Mammary epithelial cell (primary cell): ENCODE measurements at places on chromosomes 4 and X.

GRCh38 chrX:134931550-134931949 lies 59.2 kb upstream of the SMIM10 start:
- no peak for DNase-seq

GRCh38 chrX:46488712-46489111 lies 56.5 kb downstream of the ZNF674 start:
- no peak for DNase-seq

GRCh38 chrX:112355931-112356330 lies 273.4 kb upstream of the TRPC5 start:
- no peak for DNase-seq

DNA sequence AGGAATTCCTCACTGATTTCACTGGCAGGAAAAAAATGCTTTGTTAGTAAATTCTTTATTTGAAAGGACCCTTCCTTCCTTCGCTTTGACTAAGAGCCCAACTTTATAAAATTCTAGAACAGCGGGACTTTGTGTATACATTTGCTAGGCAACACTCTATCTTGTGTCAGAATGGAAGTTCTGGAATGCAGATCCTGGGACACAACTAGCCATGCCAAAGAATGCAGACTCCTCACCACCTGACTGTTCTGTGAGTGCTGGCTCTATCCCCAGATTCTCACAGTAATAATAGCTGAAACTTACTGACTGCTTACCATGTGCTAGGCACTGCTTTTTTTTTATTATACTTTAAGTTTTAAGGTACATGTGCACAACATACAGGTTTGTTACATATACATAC lies 73.3 kb upstream of the ZDHHC15 start:
- no peak for DNase-seq

DNA sequence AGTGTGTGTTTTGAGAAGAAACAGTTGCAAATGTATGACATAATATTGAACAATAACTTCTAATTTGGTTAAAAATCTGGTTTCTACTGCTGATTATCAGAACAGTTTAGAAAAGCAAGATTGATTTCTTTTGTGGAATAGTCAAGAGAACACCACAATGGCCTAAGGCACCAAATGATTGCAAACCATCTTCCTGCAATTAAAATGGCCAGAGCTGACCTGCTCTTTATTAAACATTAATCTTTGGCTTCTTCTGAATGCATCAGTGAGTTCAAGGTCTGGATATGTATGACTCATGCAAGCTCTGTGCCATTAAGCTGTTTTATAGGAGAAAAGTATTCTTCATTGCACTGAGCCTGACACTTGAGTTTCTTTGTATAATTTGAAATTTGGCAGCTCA lies 107.8 kb upstream of the PDHA2 start:
- DNase-seq: peak; percentile 61

- DNase-seq: no peak
Measured at GRCh38 chrX:78456909-78457308, 129.5 kb upstream of the CYSLTR1 start.

- DNase-seq: no peak
Measured at GRCh38 chrX:20431486-20431885, 164.8 kb upstream of the RPS6KA3 start.

DNA sequence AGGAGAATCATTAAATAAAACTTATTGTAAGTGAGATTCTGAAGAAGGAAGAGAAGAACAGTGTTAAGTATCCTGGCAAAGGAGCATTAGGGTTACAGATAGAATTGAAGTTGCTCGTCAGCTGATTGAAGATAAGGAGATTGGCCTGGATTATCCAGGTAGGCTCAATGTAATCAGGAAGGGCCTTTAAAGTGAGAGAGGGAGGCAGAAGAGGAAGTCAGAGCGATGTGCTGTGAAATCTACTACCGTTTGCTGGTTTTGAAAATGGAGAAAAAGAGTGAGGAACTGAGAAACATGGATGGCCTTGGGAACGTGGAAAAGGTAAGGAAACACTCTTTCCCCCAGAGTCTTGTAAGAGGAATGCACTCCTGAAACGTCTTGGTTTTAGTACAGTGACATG lies 245.7 kb downstream of the ANTXR2 start:
- DNase-seq: no peak

DNA sequence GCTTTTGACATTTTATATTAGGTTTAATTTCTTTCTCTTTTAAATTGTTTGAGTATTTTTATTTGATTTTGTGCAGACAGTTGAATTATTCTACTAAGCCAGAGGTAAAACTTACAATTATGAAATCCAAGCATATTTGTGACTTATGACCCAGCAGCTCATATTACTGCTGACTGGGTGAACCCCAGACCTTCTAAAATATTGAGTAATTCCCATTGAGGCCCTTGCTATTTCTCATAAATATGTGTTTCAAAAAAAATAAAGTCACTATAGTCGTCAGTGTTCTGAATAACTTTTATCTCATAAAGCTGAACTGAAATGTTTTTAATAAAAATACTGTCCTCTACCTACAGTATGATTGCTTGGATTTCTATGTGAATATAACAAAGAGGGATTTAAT lies 303.1 kb downstream of the IQCM start:
- DNase-seq: no peak

DNA sequence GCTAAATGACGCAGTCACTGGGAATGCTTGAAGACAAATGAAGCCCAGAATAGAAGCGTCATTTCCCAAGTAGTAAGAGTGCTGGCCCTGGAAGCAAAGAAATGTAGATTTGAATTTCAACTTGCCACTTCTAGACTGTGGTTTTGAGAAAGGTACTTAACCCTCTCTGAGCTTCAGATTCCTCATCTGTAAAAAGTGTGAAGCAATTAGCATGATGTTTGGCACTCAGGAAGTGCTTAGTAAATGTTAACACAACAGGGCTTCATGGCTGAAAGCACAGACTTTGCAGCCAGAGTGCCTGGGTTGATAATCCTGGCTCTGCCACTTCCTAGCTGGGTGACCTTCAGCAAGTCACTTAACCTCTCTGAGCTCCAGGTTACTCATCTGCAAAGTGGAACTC lies 147.4 kb upstream of the RPS6KA3 start:
- DNase-seq: no peak

DNA sequence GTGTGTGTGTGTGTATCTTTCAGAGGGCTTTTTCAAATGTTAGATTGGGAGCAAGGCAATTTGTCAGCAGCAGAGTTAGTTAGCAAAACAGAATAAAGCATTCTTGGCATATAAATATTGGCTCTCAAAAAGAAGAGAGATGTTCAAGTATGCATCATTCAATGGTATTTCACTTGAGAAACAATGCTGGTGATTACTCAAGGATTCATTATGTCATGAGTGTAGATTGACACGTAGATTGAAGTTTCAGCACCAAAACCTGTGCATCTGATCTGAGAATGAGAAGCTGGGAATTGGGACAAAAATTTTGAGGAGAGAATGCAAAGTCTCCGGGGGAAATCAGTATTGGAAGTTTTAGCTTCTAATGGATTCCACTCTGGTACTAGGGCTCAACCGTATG lies 241.4 kb downstream of the FRMPD4 start:
- DNase-seq: peak; percentile 17

- no peak for DNase-seq
Measured at GRCh38 chr4:169233691-169234090, 37.1 kb downstream of the SH3RF1 start.

DNA sequence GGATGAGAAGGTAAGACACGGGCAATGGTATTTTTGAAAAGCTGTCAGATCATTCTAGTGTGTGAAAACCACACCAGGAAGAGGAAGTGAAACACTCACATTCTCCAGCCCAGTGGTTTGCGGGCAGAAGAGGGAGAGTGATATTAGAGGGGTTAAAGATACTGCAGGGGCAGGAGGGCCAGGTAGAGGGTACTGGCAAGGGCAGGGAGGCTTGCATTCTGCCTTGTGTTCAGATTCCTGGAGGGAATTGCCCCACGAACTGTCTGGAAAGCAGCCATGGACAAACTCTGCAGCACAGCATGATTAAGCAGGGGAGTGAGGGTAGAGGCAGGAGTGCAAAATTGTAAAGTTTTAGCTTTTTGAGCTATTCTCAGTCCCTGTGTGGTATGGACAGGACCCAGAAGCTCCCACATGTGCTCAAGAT lies 30.9 kb downstream of the NIPAL1 start:
- no peak for DNase-seq

- DNase-seq: peak; percentile 34
Measured at GRCh38 chr4:181181331-181181730, 1061.9 kb upstream of the TENM3 start.

GRCh38 chrX:15441464-15441863 lies 51.7 kb downstream of the PIR start:
- no peak for DNase-seq

DNA sequence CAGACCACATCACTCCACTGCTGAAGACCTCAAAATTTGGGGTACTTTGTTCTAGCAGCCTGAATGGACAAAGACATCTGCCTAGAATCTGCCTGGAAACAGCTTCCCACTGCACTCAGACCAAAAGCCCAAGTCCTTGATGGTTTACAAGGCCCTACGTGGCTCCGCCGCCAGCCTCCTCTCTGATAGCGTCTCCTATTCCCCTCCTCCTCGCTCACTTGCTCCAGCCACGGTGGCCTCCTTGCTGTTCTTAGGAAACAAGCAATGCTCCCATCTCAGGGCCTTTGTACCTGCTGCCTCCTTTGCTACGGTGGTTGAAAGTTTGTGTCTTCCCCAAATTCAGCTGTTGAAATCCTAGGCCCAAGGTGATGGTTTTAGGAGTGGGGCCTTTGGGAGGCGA lies 34.7 kb upstream of the SORCS2 start:
- no peak for DNase-seq

DNA sequence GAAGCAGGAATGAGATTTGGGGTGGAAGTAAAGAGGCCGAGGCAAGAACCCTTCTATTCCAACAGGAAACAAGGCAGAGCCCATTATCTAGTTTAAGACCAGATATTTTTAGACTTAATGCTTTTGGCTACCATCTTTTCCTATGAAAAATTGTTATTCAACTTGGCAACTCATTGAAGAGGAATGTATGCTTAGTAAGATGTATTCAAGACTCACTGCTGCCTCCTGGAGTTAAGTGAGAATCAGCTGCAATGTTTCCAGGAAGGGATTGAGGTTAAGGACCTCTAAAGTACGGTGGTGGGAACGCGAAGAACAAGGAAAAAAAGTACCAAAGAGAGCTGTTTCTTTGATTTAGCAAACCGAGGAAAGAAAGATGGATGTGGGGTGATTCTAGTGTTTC lies 89.1 kb downstream of the RAPGEF2 start:
- DNase-seq: peak; percentile 53

- no peak for DNase-seq
Measured at GRCh38 chr4:174210952-174211490, 72.4 kb downstream of the FBXO8 start.

- peak; percentile 29 for DNase-seq
Measured at GRCh38 chr4:140052050-140052449, 101.9 kb downstream of the MAML3 start.

GRCh38 chr4:173494013-173494970 lies 35.7 kb downstream of the HAND2 start:
- peak; percentile 66 for DNase-seq

GRCh38 chrX:11768039-11768438 lies 10.0 kb downstream of the MSL3 start:
- no peak for DNase-seq

GRCh38 chr4:99961711-99962110 lies 11.6 kb upstream of the H2AZ1 start:
- DNase-seq: no peak
